ENCODE measurements at places on chromosomes 2 and 18.
A peak's percentile ranks its signal among the peaks of the same experiment; 100 is the strongest.

- no peak for DNase-seq
These were observed 208.7 kb downstream of the PTPRM start for GRCh38 chr18:7775843-7776242.

- DNase-seq, result peak; percentile 85
These were observed 230.9 kb upstream of the RGPD4 start for GRCh38 chr2:107595749-107596148.

- peak; percentile 72 for DNase-seq
These were observed at the start of gene TTL for GRCh38 chr2:112481528-112482233. TTL (plus strand) TSS chr2:112482156; CDS start chr2:112482345, 189 bp downstream.

- DNase-seq, result no peak
These were observed 23.3 kb downstream of the CACNB4 start for GRCh38 chr2:152075461-152076050.

DNA sequence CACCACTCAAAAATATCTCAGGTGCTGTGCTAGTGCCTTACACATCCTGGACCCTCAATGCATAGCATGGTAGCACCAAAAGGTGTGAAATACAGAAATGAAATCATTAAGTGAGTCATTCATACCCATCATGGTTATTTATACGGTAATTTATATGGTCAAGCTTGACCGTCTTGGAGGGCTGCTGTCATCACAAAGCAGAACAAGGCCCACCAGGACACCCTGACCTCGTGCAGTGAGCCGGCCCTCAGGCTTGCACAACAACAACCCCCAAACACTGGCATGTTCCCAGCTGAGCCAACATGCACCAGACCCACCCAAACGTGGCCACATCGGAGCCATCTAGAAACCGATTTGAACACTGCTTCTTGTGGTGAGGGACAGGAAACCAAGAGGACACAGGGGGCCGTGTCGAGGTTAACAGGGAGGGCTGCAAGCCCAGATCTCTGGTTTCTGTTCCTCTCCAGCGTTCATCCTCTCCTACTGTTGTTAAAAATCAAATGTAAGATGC is 378.5 kb upstream of the ID2 start:
- no peak for DNase-seq

DNA sequence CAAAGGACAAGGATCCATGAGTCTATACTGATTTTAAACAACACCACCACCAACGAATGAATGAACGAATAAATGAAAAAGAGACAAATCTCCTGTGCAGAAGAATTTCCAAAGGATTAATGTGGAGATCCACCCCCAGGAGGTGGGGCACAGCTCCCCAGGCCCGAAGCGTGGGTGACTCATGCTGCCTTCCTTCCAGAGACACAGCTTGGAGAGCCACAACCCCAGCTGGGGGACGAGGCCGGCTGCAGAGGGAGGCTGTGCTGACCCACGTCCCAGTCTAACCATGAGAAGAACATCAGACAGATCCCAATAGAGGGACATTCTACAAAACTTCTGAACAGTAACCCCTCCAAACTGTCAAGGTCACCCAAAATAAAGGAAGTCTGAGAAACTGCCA is 557.3 kb upstream of the SALL3 start:
- DNase-seq, result no peak

DNA sequence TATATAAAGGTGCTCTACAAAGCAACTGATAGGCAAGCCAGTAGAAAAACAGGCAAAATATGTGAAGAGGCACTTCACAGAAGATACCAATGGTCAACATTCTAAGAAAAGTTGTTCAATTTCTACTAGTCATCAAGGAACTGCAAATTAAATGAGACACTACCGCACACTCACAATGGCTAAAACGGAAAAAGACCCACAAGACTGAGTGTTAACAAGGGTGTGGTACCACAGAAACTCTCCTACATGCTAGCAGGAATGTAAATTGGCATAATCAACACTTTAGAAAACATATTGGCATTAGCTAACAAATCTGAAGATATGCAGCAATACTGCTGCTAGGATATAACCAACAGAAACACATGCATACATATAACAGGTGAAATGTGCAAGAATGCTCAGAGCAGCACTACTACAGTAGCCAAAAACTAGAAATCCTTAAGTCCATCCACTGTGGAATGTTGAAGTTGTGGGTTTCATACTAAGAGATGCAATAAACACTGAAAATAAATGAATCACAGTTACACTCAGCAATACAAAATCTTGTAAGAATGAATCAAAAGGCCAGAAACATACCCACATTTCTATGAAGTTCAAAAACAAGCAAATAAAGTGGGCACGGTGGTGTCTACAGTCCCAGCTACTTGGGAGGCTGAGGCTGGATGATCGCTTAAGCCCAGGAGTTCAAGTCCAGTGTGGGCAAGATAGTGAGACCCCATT is 9.2 kb downstream of the RNU4ATAC start:
- peak; percentile 26 for DNase-seq

DNA sequence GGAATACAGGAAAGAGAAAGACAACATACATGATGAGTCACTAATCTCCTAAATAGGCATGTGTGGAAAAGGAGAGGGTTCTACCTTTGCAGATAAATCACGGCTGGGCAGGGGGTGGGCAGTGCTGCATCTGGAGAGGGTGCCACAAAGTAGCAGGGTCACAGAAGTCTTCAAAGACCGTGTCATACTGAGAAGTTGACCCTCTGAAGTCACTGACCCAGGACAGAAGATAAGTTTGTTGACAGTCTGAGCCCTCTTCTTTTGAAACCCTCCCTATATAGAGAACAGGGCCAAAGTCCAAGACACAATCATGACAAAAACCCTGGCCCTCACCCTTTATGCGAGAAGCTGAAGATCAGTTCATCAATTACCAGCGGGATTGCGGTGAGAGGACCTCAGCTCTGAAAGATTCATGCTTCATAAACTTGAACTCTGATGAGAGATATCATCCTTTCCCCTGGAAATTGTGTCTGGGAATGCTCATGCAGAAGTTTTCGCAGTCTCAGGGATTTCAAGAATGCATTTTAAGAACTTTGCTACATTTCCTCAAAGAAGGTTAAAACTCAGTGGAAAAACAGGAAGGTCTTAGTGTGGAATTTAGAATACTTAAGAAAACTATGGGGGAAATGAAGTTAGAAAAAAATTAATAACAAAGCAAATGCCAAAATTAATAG is 129.5 kb downstream of the FAM124B start:
- DNase-seq, result no peak

DNA sequence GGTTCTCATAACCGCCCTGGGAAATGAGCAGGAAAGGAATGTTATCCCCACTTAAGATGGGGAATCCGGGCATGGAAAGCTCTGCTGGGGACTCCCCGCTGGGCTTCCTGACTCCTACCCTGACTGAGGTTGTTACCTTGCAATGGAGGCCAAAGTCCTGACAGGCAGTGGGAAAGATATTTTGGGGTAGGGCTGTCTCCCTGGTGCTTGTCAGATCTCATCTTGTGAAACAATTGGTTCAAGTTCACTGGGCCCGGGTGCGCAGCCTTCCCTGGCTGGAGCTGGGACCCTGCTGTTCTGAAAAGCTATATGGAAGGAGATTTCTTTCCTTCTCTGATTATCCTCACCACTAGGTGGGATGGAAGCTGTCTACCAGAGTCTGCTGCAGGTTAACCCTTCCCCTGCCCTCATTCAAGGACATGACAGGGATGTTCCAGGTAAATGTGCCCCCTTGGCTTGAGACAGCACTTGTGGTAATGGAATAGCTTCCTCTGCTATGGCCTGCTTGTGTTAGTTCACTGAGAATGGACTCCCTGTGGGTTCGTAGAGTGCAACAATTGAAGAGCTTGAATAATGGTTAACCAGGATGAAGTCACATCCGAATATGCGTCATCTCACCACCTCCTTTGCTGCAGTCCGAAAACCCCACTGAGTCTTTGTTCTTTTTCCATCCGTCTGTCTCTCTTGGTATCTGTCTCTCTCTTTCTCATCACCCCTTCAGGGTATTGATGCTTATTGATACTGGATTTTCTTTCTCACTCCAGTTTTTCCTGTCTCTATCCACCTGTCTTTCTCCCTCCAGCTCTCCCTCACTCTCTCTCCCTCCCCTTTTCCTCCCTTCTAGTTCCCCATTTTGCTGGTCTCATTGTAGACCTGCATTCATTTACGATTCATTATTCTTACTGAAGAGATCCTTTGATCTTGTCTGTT is 67.8 kb upstream of the EPAS1 start:
- DNase-seq, result peak; percentile 67

DNA sequence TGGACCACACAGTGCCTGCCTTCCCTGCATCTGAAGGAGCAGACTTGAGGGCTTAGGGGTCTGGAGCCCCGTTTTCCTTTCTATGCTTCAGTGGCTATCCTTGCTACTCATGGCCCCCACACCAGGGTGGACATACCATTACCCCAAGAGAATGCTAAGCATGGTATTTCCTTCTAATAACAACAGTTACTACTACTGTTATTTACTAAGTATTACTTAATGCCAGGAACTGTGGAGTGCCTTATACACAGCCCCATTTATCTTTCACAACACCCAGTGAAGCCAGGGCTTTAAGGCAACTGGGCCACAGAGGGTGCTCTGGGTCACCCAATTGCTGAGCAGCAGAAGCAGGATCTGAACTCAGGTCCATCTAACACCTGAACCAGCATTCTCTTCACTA is 5.8 kb upstream of the PAX8 start:
- peak; percentile 12 for DNase-seq

GRCh38 chr2:74646201-74646600 is 1.9 kb downstream of the M1AP start:
- DNase-seq, result no peak

GRCh38 chr2:86368161-86368824 is 30.9 kb upstream of the REEP1 start:
- peak; percentile 72 for DNase-seq
